ENCODE measurements at places on chromosomes 3 and 15.

DNA sequence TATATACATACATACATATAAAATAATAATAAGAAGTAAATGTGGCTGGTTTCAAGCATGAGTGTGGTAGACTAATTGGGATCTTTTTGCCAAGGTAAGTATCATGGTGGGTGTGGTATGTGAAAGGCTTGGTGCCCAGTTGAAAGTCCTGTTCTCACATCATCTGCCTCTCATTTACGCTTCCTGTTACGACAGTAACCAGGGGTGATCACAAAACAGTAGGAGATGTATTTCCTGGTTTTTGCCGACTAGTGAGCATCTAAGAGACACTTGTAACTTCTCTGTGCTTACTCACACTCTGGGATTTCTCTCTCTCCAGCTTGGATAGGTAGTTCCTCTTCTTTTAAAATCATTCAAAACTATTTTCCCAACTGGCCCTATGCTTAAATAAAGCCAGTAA lies 1028.3 kb upstream of the NR2F2 start:
- DNase-seq = no peak

GRCh38 chr15:76183930-76184649 lies 124.3 kb downstream of the TMEM266 start:
- no peak for DNase-seq

DNA sequence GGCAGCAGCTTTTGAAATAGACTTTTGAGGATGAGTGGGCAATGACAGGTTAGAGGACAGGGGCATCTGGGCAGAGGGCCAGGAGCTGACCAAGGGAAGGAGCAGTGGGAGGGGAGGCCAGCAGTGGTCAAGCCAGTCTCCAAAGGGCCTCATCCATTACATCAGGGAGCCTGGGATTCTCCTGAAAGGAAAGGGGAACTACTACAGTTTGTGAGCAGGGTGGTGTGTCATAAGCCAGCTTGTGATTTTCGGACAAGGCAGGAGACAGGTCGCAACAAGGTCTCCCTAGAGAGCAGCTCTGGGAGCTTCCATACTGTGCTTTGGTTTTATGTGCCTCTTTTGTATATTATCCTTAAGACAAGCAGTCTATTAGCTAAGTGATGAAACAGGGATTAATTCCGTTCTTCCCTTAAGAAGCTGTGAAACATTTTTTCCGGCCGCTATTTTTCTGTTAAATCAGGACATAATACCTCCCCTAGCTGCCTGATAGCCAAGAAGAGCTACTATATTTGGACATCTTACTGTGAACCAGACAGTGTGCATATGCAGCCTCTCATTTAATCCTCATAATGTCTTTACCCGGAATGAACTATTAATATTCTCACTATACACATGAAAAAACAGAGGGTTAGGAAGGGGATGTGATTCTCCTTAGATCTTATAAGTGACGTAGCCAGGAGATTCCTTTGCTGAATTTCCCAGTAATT lies 46.4 kb downstream of the C2CD4B start:
- no peak for DNase-seq

GRCh38 chr3:56251343-56251945 lies 216.8 kb downstream of the ERC2 start:
- DNase-seq = peak; percentile 43

DNA sequence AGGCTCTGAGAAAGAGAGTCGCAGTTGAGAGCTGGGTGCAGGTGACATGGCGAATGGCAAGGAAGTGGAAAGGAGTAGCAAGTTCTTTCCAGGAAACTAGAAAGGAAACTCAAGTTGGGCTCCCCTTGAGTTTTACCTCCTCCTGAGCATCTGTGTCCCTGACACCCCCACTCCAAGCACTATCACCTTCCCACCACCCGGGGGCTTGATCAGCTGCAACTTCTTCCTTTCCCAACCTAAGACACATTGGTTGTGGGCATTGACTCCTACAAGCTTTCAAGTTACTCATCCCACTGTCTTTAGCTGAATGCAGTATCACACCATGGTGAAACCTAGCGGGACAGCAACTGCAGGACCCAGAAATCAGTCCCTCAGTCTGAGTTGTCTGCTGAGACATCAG lies 256.6 kb upstream of the NR2F2 start:
- DNase-seq = no peak

- no peak for DNase-seq
These were observed 5.6 kb downstream of the PDIA3 start for GRCh38 chr15:43751885-43752284.

GRCh38 chr15:56866803-56867202 lies 51.6 kb upstream of the TCF12 start:
- DNase-seq = no peak

DNA sequence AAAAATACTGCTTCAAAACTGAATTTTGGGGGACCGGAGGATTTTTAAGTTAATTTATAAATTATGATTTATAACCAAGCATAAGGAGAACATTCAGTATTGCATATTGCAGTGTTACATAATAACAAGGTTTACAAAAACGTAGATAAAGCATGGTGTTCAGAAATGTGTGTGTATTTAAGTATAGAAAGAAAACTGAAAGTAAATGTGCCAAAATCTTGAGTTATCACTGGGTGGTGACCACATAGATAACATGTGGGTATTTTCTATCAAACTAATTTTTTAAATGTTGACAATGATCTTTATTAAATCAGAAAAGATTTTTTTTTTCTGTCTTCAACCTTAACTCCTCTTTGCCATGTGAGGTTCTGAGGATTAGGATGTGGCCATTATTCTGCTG lies 32.6 kb downstream of the EIF2AK4 start:
- DNase-seq = no peak

- no peak for DNase-seq
These were observed 172.4 kb downstream of the CHST2 start for GRCh38 chr3:143291836-143292447.

DNA sequence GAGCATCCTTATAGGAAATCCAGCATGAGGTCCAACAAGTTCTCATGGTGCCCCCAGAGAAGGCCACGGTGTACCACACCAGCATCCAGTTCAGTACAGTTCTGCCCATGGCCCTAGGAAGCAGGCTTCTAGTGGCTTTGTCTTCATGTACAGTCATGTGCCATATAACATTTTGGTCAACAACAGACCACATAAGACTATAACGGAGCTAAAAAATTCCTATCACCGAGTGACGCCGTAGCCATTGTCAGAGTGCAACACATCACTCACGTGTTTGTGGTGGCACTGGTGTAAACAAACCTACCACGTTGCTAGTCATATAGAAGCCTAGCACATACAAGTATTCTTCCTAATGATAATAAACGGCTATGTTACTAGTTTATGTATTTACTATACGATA lies 209.0 kb downstream of the ARRDC4 start:
- DNase-seq = no peak

GRCh38 chr15:81211376-81211775 lies 14.7 kb downstream of the IL16 start:
- no peak for DNase-seq

- no peak for DNase-seq
These were observed 355.0 kb downstream of the ERC2 start for GRCh38 chr3:56113231-56113630.

GRCh38 chr3:41932464-41932863 lies 29.4 kb downstream of the ULK4 start:
- no peak for DNase-seq
